Renal cortex interstitium (tissue), 15 donors: ENCODE measurements at places on chromosomes 6 and 20. TPM values are rescaled to one million over a fixed set of nuclear protein-coding genes. Genes with fewer than 3 reads are reported as not detected.

DNA sequence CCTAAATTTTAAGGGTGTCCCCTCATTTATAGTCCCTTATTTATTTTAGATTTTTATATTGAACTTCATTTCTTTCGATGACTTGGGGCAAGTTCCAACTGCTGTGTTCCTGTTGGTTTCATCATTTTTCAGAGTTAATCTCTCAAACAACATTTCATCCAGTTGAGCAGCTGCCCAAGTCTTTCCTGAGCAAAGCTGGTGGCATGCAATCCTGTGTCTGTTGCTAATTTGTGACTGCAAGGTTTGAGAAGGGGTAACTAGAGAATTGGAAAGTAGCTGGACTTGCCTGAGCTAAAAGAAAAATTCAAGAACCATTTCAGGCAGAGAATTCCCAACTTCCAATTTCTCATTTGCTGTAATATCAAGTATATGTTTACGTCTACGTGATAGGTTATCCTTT lies 881.5 kb upstream of the SLC35B3 start:
- no peak for DNase-seq

GRCh38 chr6:157478926-157479325 lies 97.9 kb downstream of the ZDHHC14 start:
- DNase-seq, result no peak

- DNase-seq, result no peak
These were observed 249.9 kb downstream of the CBLN4 start for GRCh38 chr20:55755411-55755810.

DNA sequence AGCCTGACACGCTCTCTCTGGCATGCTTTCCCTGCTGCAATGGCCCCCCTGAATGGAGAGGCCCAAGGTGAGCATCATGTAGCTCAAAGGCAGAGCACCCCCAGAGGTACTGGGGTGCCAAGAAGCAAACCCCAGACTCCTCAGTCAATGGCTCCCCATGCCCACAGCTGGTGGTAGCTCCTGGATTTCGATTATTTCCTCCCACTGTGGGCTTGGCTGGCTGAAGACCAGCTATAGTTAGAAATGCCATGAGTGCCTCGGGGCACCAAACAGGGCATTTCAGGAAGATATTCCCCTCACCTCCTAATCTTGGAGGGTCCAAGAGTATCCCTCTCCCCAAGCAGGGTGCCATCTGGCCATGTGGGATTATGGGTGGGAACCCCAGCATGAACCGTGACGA lies 16.8 kb downstream of the MAP1LC3A start:
- no peak for DNase-seq

GRCh38 chr6:6605873-6606272 lies 17.4 kb downstream of the LY86 start:
- no peak for DNase-seq

- DNase-seq, result no peak
These were observed 7.2 kb upstream of the LCA5 start for GRCh38 chr6:79544299-79544927.

GRCh38 chr6:17276766-17277165 lies 4.4 kb upstream of the RBM24 start:
- no peak for DNase-seq

- DNase-seq, result no peak
These were observed 50.2 kb downstream of the HDAC2 start for GRCh38 chr6:113920663-113921267.

Gene GSTA4
- polyA plus RNA-seq, result 118 TPM

Gene CENPW
- 29.9 TPM for polyA plus RNA-seq
